ENCODE measurements at places on chromosomes 5 and 9.

DNA sequence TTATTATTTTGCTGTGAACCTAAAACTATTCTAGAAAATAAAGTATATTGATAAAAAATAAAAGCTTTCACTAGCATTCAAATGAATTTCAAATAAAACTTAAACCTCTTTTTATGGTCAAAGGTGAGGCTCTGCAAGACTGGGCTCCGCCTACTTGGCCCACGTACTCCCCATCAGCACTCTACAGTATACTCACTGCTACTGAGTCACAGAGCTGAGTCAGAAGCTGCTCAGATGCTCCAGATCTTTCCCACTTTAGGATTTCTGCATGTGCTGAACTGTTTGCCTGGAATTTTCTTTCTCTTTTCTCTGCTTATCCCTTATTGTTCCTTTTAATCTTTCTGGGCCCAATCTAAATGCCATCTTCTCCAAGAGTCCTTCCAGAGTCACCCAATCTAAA lies 331.9 kb upstream of the CCNG1 start:
- no peak for DNase-seq

DNA sequence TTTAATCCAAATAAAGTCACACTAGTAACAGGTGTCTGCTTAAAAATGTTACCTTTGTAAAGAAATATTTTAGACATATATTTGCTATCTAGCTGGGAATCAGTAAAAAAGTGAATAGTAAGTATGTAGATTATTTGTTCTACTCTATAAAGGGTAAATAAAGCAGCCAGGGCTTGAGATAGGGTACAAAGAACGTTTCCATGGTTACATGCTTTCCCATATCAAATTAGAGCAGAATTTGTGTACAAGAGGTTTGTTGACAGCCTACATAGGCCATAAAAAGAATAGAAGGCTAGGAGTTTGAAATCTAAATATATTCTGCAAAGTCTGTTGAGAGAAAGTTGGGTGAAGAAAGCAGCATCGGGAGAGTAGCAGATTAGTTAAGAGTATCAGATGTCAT lies 160.9 kb upstream of the POU5F2 start:
- DNase-seq: no peak

- DNase-seq: no peak
Measured at GRCh38 chr9:118038713-118039112, 334.5 kb downstream of the TLR4 start.

DNA sequence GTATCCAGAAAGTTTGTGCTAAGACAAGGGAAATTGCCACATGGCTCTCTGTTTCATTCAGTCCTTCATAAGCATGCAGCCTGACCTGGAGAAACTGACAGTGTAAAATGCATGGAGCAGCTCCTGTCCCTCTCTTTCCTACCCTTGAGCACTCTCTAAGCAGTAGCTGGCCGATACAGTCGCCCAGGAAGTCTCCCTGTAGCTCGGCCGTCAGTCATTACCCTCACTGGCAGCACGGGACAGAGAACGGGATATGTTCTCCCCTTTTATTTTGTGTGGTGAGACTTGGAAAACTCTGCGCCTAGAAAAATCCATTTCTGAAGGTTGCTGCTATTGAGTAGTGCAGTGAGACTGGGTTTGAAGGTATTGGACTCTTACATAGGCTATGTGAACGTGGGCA lies 56.8 kb upstream of the KCNMB1 start:
- DNase-seq: no peak

- DNase-seq: peak; percentile 48
Measured at GRCh38 chr5:163347671-163348070, 89.7 kb upstream of the CCNG1 start.

GRCh38 chr5:178215280-178216002 lies 11.1 kb downstream of the HNRNPAB start:
- DNase-seq: no peak

- DNase-seq: peak; percentile 41
Measured at GRCh38 chr9:71769175-71770161, 1.2 kb upstream of the CEMIP2 start.

DNA sequence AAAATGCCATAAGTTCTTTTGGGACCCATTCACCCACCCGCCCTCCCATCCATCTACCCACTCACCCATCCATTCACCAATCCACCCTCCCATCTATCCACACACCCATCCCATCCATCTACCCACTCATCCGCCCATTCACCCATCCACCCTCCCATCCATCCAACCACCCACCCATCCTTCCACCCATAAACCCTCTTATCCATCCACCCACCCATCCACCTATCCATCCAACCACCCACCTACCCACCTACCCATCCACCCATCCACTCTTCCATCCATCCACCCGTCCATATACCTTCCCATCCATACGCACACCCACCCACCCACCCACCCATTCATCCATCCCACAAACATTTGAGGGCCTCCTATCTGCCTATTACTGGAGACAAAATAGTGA lies 43.3 kb downstream of the MSX2 start:
- no peak for DNase-seq

DNA sequence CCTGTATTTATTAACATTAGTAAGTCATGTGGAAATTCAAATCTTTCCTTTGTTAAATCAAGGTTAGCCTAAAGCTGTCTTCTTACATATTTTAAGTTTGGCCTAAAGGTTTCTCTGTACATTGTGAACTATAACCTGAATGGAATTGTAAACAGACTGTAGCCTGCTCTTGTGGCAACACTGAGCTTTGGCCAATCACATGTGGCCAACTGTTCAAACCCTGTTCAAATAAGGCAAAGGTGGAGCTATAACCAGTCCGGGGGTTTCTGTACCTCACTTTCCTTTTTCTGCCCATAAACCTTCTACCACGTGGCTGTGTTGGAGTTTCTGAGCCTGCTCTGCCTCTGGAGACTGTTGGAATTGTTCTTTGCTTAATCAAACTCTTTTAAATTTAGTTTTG lies 3.3 kb upstream of the HAPLN1 start:
- no peak for DNase-seq

DNA sequence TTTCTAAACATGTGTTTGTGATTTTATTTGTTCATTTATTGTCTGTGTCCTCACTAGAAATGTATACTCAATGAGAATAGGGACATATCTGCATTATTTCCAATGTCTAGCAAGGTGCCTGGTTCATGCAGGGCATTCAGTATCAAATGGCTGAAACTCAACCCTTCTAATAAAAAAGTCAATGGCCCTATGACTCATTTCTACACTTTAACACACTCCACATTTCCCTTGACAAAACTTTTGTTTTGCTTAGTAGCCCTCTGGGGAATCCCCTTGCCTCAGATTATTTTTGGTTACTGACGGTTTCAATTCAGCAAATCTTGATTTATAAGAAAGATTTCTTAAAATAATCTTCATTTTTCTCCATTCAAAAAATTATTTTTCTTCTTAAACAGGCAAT lies 206.0 kb upstream of the DMRTA1 start:
- peak; percentile 15 for DNase-seq

DNA sequence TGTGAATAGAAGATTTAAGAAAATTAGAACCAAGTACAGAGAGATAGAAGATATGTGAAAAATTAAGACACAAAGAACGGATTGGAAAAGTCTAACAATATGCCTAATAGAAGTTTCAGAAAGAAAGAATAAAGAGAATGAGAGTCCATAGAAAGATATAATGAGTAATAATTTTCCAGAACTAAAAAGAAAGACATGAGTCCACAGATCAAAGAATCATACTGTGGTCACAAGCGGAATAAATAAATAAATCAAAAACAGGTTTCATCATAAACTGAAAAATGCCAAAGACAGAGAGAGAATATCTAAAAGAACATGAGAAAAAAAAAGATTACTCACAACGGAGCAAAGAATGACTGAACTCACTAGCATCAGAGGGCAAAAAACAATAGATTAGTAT lies 32.9 kb downstream of the FEM1C start:
- no peak for DNase-seq

DNA sequence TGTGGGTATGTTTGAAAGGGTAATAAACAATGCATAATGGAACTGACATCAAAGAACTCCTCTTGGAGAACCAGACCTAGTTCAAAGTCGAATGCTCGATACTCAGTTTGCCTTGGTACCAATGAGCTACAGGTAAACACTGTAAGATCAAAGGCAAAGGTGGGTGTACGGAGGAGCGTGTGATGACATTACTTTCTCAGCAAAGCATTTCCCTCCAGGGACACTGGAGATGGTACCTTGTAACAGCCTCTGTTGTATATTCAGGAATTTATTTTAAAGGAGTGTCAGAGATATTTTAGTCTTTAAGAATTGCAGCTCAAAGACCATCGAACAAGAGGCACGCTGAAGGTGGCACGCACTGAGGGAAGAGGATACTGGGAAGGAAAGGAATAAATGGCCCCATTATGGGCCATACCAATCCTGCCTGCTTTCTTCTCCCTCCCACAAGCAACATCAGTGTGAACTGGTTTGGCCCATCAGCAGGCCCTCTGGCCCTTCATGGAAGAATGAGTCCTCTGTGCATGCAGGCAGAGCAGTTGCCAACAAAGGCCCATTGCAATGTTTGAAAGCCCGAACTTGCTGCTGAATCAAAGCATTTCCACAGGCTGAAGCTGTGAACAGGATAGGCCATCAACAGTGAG lies 410.2 kb downstream of the ACTL7B start:
- no peak for DNase-seq

- peak; percentile 4 for DNase-seq
Measured at GRCh38 chr5:93658044-93658443, 75.0 kb downstream of the NR2F1 start.

All from hepatic stellate cell (primary cell).